Stimulated activated CD4-positive, alpha-beta T cell treated with anti-CD3 and anti-CD28 coated beads, Interleukin-15, amount 100 ng/mL, for 1 hour (primary cell): ENCODE measurements at places on chromosomes 16 and 17.

- no peak for DNase-seq
These were observed 74.4 kb downstream of the COX10 start for GRCh38 chr17:14143688-14144087.

DNA sequence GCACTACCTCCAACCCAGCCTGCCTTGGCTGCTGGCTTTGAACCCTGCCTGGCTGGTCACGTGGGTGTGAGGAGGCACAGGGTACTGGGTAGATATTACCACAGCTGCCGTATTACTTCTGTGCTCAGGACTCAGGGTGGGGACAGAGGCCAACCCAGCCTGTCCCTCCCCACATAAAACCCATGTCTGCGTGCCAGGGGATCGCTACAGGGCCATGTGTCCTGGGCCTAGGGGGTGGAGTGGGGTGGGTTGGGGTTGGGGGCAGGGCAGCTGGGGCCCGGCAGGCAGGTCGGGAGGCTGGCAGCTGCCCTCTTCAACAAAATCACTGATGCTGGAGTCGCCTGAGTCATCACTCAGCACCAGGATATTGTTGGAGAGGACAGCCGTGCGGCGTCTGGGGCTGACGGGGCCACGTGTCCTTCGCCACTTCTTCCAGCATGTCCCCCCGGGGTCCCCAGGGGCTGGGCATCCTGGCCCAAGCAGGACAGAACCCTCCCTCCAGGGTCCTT is 39.7 kb upstream of the PVALEF start:
- DNase-seq, result no peak

GRCh38 chr17:19502517-19502916 is 31.1 kb upstream of the SLC47A1 start:
- DNase-seq, result no peak

- DNase-seq, result no peak
These were observed 102.1 kb downstream of the PLCG2 start for GRCh38 chr16:81881228-81881627.

DNA sequence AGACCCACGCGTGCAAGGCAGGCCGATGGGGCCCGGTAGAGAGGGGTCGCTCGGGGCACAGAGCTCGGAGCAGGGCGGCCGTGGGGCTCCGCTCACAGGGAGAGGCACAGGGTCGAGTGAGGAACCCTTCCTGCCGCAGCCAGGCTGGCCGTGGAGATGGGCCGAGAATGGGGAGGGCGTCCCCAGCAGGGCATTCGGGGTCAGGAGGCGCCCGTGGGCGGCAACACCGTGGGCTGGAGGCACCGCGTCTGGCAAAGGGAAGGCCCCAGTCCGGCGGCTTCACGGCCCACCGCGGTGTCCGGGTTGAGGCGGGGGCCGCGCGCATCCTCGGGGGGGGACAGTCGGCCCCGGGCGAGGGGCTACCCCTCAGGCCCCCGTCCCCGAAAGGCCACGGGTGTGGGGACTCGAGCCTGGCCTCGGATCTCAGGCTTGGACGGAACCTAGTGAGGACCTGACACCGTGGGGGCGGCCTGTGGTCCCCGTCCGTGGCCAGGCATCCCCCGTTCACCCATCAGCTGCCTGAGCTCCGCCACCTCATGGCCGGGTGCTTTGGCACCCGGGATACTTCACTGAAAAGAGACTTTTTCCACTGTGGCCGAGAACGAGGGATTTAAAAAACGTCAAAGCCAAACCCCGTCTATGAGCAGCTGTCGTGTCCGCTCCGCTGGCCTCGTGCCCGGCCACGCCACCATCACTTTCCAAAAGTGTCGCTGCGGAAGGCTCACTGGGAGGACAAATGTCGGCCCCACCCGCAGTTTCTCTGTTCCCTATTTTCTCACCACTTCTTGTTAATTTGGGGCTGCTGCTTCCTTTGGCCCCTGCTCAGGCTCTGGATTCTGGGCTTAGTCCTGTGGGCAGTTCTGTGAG is 73.6 kb downstream of the METRNL start:
- no peak for DNase-seq

DNA sequence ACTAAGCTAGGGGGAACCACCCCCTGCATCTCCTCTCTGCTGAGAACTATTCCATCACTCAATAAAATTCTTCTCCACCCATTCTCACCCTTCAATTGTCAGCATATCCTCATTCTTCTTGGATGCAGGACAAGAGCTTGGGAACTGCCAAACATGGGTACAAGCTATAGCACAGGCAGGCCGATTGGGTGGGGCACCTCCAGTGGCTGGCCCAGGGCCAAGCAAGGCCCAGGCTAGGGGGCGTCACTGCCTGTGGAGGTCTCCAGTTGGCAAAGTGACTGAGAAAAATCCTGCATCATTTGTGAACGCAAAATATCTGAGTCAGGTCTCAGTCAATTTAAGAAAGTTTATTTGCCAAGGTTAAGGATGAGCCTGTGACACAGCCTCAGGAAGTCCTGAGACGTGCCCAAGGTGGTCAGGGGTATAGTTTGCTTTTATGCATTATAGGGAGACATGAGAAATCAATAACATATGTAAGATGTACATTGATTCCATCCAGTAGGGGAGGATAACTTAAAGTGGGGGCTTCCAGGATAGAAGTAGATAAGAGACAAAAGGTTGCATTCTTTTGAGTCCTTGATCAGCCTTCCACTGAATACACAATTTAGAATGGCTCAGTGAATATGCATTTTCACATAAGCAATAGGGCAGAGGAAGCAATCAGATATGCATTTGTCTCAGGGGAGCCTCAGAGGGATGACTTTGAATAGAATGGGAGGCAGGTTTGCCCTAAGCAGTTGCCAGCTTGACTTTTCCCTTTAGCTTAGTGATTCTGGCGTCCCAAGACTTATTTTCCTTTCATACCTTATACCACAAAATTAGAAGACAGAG is 21.5 kb upstream of the DHRS7B start:
- no peak for DNase-seq

GRCh38 chr17:50172936-50173334 is 7.1 kb downstream of the SGCA start:
- DNase-seq, result no peak

- no peak for DNase-seq
These were observed 58.8 kb downstream of the UTP18 start for GRCh38 chr17:51319186-51319585.

GRCh38 chr17:17819561-17819995 is 17.2 kb downstream of the SREBF1 start:
- peak; percentile 30 for DNase-seq

- DNase-seq, result peak; percentile 23
These were observed 124.1 kb downstream of the PRKCA start for GRCh38 chr17:66426397-66427033.

DNA sequence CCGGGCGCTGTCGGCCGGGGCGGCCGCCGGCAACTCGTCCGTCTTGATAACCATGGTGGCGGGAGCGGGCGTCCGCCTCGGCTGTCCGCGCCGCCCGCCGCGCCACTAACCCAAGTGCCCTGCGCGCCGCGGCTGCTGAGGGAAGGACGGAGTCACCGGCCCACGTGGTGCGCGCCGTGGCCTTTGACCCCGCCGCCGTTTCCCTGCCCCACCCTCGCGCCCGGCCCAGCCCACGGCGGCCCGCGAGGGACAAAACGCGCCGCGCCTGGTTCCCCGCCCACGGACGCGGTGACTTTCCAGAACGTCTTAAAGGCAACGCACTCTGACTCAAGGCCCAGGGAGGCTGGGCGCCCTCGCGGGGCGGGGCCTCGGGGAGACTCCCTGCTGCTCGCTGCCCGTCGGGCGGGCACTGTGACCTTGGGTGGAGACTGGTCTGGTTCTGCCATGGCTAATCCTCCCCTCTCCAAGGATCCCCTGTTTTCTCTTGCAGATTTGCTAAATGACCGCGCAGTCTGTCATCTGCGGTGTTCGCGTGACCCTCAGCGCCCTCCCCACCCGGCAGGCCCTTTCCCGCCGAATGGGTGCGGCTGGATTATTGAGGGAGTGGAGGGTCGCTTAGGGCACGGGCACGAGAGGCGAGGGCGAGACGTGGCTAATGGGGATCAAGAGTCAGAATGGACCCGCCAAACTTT is at the start of gene CLUH:
CLUH (minus strand) TSS at position 157 of the 692 bp plus-strand sequence; CDS start at position 54, 103 bp downstream.
- peak; percentile 95 for DNase-seq

GRCh38 chr16:2716948-2717347 is 3.1 kb downstream of the PRSS27 start:
- no peak for DNase-seq

DNA sequence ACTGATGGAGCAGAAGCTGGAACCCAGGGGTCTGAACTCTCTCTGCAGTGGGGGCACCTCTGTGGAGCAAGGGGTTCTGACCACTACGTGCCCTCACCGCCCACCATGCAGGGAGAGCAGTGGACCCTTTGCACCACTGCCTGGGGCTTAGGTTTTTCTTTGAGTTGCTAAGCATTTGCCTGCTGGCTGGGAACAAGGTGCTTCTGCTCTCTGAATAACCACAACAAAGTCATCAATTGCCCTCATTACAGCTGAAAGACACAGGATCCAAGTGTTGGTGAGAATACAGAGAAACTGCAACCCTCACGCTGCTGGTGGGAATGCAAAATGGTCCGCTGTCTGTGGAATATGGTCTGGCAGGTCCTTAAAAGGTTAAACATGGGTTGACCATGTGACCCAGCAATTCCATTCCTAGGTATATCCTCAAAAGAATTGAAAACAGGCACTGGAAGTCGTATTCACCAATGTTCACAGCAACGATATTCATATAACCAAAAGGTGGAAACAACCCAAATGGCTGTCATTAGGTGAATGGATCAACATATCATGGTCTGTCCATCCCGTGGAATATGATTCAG is 22.8 kb downstream of the NLRC3 start:
- DNase-seq, result no peak

- DNase-seq, result no peak
These were observed 20.9 kb downstream of the GNAO1 start for GRCh38 chr16:56212144-56212543.

DNA sequence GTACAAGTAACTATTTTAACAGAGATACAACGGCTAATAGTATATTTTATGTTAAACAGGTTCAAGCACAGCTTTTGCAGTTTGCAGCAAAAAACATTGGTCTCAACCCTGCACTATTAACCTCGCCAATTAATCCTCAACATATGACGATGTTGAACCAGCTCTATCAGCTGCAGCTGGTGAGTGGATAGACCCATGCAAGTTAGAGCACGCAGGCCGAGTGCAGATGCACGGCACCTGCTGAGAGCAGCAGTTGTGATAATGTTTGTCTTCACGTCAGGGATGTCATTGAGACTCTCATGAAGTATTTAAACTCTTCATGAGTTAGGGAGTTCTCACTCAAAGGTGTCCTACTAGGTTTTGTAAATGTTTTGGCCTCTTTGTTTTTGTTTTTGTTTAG is 45.6 kb downstream of the TMC6 start:
- DNase-seq, result no peak

DNA sequence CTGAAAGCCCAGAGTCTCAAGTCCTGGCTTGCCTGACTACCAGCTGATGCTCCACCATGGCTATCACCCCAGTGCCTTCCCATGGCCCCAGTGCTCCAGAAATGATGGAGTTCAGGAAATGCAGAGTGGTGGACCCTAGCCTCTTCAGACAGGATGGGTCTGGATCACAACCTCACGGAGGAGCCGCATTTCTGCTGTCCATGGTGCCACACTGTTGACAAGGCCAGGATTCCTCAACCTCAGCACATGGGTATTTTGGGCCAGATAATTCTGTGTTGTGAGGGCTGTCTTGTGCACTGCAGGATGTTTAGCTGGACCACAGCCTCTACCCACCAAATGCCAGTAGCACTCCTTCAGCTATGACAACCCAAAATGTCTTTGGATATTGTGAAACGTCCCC is 6.7 kb upstream of the CRHR1 start:
- no peak for DNase-seq

GRCh38 chr17:8337802-8338752 is 1.6 kb upstream of the ODF4 start:
- DNase-seq, result no peak

DNA sequence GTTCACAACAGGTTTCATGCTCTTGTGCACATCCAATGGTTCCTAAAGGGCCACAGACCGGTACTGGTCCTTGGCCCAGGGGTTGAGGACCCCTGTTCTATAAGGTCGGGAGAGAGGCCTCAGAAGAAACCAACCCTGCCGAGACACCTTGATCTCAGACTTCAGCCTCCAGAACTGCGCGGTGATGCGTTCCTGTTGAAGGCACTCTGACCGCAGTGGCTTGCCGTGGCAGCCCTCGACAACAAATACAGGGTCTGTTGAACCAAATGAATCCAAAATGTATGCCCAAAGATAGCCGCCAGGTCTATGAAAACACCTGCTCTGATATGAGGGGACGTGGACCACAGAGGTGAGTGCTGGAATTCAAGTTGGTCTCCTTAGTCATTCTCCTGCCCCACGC is 389.8 kb downstream of the SEC14L1 start:
- DNase-seq, result no peak

DNA sequence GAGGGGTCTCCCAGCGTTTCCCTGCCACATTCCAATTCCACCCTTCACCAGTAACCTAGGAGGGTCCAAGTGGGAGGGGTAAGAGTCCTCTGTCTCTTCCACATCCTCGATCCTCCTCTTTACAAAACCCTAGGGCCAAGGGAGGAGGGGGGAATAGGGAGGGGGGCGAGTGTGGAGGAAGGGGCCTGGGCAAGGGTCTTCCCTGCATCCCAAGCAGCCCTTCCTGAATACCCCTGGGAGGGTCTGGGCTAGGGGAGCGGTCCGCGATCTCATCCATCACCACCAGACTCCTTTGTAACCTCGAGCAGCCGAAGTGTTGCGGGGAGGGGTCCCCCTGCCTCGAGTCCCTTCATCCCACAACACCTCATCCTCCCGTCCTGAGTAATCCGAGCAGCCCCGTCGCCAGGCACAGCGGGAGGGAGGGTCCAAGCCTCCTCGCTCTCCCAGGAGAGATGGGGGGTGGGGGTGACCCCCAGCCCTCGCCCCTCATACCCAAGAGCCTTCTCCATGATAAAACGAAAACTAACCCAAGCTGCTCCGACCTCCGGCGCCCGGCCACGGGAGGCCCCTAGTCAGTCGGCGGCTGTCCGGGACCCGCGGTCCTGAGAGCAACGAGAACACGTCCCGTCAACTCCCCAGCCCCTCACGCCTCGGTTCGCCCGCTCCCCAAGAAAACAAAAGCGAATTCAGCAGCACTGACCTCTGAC is 502 bp downstream of the SMPD3 start:
- no peak for DNase-seq

DNA sequence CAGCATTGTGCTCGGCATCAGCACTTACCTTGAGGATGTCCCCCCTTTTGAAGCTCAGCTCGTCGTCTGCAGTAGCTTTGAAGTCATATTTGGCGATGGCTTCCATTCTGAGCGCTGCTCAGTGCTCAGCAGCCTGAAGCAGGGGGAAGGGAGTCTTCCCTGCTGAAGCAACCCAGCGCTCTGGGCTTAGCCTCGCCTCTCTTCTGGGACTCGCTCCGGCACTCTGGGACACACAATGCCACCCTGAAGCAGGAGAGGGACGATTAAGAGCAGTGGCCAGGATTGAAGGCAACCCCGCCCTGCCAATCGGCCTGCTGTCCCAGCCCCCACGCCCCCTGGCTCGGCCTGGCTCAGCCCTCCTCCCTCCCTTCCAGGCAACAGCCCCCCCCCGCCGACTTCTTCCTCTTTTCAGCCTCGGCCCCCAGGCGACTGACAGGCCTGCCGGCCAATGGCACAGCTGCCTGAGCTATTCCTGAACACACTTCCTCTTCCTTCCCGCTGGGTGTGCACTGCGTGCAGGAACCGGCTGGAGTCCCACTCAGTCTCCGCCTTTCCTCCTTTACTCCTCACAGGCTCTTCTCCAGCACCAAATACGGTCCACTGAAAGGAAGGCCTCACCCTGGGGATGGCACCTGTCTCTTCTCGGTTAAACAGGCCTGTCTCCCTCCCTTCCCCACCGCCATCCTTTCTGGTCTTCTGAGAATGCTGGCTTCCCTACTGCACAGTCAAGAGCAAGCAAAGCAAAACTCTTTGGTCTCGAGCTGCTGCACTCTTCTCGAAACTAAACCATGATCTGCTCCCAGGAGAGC is 11.8 kb downstream of the GRB2 start:
- peak; percentile 54 for DNase-seq

- DNase-seq, result no peak
These were observed 80.3 kb upstream of the LHX1 start for GRCh38 chr17:36856903-36857381.
